IPS-NIHi11 (cell line): ENCODE measurements at places on chromosomes 2 and 18.

DNA sequence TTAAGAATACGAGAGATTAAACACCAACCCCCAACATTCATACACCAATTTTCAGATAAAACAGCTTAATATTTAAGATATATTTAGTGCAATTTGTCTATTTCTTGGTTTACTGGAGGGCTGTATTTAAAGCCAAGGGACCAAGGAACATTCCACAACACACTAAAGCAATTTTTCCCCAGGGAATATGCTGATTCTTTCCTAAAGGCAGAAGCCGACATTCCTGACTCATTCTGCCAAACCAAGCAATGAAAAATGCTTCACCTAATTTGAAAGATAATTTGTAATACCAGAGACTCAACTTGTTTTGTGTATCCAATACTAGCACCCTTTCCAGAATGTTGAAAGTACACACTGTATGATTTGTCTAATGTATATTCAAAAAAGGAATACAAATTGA is 1267.6 kb upstream of the PIK3C3 start:
- no peak for DNase-seq

GRCh38 chr18:44685296-44685695 is 4.6 kb downstream of the SETBP1 start:
- DNase-seq, result no peak

GRCh38 chr2:216549926-216550690 is 51.5 kb downstream of the RPL37A start:
- DNase-seq, result peak; percentile 78

- no peak for DNase-seq
Observed at GRCh38 chr2:240878341-240878936, 9.8 kb downstream of the AGXT start.

DNA sequence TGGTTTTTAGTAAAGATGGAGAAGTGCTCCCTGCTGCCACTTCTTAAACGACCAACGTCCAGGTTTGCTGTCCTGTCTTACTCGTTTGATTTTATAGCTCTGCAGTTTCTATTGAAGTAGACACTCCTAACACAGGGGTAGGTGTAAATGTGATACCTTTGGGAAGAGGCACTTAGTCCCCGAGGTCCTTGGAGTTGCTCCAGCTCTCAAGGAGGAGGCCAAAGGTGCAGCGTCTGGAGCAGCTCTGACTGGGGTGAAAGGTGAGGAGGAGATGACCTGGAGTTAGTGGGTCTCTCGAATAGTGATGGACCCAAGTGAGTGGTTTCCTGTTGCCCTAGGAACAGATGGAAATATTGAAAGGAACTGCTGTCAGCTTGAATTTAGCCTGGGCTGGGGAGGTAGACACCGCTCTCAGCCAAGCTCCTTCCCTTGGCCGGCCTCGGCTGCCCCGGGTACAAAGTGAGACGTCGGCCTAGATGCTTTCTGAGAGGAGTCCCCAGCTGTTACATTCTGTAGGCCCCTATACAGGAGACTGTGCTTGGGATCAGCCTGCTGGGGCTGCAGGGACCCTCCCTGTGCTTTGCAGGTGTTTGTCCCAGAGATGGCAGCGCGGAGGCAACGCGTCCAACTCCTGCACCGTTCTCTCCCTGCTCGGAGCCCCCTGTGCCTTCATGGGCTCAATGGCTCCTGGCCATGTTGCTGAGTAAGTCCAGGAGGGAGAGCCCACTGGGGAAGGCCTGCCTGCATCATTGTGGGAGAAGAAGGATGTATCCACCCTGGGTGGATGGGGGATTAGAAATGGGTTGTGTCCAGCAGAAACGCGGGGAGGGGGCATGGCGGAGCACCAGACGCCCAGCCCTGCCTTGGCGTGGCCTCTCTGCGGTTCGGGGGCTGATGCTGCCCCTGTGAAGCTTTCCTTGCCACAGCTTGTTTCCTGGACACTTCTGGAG is 5.4 kb downstream of the KHK start:
- DNase-seq, result no peak

GRCh38 chr2:27887830-27888229 is 2.4 kb downstream of the RBKS start:
- DNase-seq, result no peak

DNA sequence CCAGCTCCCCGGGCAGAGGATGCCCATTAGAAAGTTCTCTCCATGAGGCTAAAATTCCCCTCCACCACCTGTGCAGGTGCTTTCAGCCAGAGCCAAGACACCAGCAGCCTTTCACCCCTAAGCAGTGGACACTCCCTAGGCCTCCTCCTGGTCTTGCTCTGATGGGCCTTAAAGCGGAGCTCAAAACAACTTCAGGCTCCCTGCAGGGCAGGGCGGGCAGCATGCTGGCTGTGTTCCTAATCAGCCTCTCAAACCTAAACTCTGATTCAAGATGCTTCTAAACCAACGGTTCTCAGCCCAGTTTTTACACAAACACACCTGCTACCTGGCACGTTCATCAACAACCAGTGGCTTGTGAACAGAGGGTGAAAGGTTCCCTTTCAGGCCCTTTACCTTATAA is 254.4 kb downstream of the TWIST2 start:
- DNase-seq, result no peak

DNA sequence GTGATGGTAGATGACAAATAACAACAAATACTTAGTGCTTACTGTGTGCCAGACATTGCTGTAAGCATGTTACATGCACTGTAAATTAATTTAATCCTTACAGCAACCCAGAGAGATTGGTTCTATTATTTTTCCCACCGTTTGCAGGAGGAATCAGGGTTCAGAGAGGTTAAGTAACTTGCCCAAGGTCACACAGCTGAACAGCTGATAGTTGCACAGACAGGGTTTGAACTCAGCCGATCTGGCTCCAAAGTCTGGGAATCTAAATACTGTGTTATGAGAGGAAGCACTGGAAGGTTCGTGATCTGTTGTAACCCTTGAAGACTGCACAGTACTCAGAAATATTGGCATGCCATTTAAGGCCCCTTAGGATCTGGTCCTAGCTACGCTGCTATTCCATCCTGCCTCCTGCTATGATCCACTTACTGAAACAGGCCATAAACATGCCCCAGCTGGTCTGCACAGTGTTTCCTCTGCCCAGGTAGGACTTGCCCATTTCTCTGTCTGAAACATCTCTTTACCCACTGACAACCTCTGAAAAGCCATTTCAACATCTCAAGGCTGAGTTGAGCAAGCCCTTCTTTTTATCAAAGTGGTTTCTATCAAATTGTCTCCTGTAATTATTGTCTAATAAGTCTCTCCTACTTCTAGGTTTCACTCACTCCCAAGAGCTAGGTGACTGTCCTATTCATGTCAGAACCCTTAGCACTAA is 40.4 kb upstream of the MRPL33 start:
- no peak for DNase-seq

DNA sequence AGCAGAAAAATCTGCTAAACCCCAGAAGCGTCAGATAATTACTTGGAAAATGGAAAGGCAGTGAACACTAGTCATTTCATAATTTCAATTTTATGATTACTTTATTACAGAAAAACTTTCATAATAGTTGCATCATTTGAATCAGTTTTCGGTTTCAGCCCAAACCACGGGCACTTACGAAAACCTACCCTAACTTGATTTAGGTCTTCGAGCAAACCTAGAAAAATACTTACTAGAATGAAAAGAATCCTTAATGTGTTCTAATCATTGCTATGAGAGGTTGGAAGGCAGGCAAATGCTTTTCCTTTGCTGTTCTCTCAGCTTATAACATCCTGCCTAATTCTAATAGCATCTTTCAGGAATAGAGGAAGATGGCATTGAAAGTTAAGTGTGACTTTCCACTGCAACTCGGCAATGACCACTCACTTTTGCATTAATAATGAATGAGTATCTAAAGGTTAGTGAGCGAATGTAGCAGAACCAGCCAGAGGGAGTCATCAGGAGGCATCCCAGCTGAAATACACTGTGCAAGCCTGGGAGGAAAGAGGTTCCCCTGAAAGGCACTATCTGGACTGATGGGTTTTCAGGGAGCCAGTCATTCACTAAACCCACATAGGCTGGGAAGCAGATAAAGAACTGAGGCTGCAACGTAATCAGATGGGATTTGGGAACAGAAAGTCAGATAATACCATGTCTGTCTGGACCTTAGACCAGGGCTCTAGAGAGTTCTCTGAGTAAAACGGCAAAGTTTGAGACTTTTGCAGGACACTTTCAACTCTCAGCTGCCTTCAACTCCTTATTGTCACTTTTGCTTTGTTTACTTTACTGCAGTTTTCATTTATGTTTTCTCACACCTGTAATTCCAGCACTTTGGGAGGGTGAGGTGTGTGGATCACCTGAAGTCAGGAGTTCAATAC is 520.8 kb downstream of the RNF144A start:
- no peak for DNase-seq

DNA sequence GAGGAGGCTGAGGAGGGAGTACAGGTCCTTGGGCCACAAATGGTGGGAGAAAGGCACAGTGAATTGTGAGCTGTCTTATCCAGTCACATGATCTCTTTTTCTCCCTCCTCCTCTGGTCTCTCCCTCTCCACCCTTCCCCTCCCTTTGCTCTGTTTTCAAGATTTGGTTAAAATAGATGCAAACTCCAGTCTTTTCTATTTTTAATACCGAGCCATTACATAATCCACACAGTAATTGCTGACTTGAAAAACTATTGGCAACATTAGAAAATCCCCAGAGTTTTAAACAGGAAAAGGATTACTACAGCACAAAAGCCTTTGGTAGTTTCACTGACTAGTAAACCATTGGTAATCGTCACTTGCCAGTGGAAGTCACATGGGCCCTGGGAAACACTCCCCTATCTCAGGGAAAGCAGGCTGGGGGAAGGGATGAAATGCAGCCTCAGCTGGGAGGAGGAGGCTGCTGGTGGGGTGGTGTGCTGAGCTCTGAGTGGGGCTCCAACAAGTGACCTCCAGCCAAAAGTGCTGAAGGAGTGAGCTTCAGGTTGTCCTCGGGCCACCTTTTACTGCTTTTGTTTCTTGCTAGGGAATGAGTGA is 57.4 kb upstream of the PCBP1 start:
- peak; percentile 79 for DNase-seq

DNA sequence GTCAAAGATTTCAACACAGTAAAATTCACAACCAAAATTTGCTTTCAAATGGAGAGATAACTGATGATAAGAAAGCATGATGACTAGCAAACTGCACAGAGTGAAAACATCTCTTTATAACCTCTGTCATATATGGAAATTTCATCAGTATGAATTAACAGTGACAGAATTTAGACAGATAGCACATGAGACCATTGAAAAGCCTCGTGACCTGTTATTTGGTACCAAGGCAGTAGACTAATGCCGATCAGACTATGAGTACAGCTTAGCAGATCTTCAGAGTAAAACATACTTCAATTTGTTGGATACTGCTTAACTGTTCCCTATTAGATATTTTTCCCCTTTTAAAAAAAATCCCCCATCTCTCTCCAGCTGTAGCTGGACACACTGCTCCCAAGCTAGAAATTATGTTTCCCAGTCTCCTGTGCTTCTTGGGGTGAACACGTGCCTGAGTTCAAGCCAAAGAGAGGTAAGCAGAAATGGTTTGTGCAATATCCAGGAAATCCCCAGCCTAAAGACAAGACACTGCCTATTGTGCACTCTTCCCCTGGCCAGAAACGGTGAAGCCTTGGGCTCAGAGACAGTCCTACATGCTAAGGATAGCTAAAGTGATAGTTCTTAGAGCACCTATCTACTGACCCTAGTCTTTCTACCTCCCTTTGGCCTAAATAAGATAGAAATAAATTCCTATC is 256.1 kb downstream of the NCKAP5 start:
- DNase-seq, result no peak

- no peak for DNase-seq
Observed at GRCh38 chr2:170047331-170048065, 130.4 kb upstream of the MYO3B start.

DNA sequence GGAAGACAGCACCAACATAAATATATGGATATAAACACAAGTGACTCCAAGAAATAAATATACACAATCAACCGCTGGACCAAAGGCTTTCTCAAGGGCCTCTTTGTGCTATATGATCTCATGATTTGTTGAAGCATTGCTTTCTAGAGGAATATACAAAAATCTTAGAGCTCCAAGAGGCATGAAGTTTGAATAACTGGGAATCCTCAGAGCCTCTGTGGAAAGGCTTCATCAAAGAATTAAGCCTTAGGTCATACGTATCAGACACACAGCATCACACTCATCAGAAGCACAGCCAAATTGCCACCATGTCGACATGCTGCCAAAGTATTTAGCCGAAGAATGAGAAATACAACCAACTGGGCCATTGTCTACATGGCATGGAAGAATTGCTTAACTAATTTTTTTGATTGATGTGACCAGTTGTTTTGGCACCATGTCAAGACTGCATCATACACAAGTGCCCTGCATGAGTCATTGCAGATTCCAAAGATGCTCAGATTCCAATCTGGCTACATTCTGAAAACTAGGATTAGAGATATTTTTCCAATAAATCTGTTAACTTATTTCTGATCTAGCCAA is 860.6 kb upstream of the ZEB2 start:
- DNase-seq, result no peak

- DNase-seq, result no peak
Observed at GRCh38 chr2:39874236-39874635, 95.2 kb upstream of the THUMPD2 start.

DNA sequence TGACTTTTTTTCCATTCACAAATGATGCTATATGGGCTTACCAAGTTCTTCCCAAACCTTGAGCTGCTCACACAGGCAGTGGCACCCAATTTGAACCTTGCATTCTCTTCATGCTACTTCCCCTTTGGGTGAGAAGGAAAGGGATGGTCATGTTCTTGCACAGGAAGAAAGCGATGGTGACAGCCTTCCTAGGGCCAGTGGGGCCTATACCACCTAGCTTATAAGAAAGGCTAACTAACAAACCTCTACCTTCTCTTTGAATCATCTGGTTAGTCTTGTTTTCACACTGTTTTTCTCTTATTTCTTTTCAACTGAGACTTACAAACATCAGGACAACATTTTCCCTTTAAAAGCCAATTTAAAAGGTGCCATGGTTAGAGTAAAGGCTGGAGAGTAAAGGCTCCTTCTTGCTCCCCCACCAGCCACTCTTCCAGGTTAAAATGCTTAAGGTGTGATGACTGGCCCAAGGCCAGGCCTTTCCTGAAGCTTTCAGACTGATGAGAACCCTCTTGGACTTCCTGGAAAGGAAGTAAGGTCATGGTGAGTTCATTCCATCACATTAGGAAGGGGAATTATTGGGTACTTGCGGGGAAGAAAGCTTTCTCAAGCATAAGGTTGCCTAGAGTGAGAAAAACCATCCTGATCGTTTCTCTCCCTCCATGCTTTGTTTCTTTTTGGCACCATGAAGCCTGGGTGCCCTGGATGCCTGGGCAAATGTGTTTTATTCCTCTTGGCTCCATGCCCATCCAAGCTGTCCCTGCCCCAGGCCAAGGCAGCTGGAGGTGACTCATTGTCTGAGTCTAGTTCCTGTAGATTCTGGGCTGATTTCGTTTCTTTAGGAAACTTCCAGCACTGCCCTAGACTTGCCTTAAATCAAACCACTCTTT is 41.4 kb upstream of the ITGB6 start:
- DNase-seq, result no peak

- no peak for DNase-seq
Observed at GRCh38 chr2:85578243-85579180, 1.1 kb downstream of the VAMP8 start.

DNA sequence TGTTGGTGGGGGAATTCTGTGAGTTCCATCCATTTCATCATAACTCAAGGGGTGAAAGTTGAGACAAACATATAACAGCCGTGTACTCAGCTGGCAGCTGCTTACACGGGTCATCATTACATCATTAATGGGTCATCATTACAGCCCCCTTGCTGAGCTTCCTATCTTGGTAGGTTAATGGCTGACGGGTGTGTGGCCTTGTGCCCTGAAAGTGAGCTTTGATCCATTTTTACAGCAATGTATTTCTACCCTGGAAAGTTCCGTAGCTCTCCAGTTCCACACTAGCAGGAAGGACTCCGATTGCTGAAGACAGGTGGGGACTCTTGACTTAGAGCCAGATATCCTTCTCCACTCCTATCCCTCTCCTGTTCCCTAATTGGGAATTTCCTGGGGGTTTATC is 105.2 kb upstream of the DLX2 start:
- DNase-seq, result no peak
